ENCODE measurements at places on chromosomes 7 and 10.
A peak's percentile ranks its signal among the peaks of the same experiment; 100 is the strongest.

DNA sequence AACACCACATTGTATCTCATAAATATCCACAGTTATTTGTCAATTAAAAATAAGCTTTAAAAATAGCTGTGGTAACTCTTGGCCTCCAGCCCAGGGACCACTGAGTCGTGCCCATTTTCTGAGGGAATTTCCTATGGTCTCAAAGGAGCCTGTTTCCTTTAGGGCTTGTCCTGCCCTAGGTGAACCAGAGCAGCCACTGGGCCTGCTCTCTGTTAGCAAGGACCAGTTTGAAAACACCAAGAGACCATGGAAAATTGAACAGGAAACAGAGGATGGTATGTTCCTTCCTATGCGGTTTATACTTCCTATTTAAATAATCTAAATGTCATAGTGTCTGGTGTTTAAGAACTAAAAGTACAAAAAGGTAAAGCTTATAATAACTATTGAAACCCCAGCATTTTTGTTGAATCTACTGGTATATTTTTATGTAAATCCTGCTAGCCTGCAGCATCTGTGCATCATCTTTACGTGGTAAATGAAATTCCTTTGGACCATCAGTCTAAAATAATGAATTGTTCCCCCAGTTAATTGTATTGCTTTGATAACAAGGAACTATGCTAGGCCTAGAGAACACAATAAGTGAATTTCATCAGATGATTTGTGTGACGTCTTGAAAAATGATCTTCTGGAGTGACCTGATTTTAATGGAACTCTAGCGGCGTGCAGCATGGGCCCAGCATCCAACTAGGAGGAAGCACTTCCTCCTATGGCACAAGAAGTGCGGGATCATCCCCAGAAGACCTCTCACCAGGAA lies 333.7 kb downstream of the GFRA1 start:
- DNase-seq = no peak

DNA sequence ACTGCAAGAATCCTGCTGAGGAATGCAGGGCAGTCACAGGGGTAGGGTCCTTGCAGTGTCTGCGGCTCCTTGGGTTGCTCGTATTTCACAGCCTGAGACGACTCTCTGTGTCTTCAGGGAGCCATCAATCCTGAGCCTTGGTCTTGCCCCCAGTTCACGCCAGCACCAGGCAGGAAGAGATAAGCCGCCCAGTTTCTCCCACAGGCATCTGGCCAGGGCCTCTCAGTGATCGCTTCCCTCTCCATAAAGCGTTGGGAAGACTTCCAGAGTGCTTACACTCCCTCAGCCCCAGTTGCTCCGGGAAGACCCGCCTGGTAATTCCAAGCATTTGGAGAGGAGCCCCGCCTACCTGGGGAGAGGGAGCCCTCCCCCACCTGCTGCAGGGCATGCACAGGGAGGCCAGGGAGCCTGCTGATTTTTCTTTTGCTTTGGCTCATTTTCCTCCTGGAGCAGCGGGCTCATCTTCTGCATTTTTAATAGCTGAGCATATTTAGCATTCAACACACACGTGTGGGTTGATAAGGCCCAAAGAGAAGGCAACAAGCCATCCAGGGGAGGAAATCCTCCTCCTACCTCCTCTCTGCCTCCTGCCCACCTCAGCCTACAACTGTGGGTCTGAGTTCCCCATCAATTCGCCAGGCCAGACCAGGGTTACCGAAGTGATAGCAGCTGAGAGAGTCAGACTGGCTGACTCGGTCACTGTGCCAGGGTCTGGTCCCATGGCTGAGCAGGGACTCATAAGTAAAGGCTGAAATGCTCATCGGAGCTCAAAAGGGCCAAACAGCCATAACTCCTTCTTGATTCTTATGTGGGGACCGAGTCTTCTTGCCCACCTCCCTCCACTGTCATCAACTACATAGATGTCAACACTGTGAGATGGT lies 74.4 kb upstream of the EFCAB10 start:
- DNase-seq = peak; percentile 91

DNA sequence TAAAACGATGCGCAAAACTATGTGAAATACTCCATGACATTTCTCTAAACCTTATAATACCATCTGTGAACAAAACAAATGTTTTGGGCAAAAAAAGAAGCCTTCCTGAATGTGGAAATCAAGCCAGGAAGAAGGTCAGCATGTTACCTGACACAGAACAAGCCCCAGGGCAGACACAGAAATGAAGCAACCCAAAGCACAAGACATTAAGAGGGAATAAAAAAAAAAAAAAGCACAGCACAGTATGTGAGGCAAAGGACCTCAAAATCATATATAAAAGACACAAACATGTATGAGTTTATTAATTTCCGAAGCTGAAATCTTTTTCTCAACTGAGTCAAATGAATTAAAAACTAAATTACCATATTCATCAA lies 161.8 kb downstream of the SKIDA1 start:
- DNase-seq = no peak

DNA sequence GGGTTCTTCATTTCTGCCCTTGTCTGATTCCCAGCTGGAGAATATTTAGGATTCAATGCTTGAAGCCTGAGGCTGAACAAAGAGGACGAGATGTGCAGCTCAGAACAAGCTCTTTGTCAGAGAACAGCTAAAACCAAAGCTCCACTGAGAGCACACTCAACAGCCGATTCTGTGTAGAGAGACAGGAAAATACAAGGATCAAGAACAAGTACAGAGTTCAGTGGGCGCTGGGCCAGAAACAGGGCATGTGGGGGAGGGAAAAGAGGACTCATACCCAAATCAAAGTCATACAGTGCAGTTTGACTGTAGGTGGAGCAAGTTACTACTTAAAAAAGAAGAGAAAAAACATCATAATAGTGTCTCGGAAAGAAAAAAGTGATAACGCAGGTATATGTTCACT lies at the start of gene AGMO:
TSS of gene AGMO (minus strand) at position 181 of the 400 bp plus-strand sequence.
- DNase-seq = peak; percentile 33

DNA sequence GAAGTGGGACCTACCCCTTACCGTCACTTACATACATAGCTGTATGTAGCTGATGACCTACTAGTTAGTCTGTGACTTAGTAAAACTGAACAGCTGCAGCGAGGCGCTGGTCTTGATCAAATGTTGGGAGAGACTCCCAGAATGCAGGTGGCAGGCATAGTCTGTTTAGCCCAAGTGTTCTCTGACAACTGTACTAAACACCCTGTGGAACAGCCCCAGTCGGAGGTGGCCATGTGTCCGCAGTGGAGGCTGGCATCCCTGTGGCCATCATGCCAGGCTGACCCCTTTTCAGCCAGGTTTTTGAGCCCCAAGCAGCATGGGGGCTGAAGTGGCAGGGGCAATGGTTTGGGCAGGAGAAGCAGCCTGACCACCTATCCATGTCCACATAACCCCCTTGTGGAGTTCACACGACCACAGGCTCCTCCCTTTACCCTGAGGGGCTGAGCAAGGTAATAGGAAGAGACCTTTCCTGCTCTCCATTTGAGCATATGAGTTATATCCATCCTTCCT lies 7.2 kb downstream of the ADCY1 start:
- no peak for DNase-seq

DNA sequence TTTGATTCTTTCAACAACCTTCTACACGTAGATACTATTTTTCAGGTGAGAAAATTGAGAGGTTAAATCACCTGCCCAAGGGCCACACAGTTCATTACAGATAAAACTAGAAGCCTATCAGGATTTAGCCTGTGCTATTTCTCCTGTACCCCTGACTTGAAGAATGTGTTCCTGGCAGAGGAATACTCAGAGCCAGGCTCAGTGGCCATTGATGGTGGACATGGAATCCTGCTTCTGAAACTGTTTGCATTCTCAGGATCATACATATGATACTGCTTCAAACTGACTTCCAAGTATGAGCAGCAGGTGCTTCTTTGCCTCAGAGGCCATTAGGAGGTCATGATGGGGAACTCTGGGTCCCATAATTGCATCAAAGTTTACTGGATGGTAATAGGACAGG lies 348.6 kb downstream of the ADRA2A start:
- no peak for DNase-seq

- no peak for DNase-seq
Measured at GRCh38 chr10:51291961-51292360, 217.7 kb downstream of the PRKG1 start.

DNA sequence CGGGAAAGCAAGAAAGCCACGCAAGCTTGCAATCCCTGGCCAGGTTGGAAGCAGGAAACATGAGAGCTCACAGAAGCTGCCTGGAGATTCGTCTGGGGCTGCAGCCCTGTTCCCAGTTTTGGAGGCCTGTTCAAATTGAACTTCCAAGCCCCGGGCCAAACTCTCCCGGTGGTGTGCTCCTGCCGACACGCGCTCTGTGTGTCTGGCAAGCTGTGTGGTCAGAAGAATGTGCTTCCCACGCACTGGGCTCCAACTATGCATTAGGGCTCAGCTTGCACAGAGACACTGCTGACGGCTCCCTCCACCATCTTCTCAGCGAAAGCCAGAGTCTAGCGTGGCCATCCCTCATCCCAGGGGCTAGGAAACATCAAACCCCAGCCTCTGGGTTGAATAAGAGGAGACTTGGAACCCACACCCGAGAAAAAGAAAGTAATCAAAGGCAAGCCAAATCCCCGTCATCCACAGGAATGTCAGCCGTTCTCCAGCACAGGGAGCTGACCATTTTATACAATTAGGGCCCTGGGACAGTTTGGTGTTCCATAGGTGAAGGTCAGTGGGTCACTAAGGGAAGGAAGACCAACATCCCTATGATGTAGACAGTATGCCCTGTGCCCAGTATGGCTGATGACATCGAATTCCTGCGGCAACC lies 107.2 kb downstream of the FGFR2 start:
- DNase-seq = peak; percentile 1

DNA sequence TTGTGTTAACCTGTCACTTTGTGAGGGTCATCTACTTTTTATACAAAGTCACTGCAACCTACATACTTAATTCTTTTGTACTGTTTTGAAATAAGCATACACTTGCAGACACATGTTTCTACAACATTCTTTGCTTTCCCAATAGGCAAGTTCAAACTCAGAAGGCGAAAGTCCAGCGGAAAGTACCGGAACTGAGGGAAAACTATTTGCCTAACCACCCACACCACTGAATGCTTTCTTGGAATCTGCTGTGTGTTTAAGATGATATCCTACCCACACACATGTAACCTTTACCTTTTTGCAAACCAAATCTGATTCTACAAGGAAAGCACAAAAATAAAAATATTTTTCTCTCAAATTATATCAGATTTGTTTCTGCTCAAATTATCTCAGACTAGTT lies 139.4 kb upstream of the AGR3 start:
- DNase-seq = no peak

GRCh38 chr7:27175626-27176523 lies 1.8 kb upstream of the HOXA10 start:
- no peak for DNase-seq

GRCh38 chr10:81995254-81995653 lies 120.3 kb downstream of the NRG3 start:
- DNase-seq = no peak

GRCh38 chr7:29971566-29972314 lies 17.9 kb downstream of the SCRN1 start:
- peak; percentile 95 for DNase-seq

DNA sequence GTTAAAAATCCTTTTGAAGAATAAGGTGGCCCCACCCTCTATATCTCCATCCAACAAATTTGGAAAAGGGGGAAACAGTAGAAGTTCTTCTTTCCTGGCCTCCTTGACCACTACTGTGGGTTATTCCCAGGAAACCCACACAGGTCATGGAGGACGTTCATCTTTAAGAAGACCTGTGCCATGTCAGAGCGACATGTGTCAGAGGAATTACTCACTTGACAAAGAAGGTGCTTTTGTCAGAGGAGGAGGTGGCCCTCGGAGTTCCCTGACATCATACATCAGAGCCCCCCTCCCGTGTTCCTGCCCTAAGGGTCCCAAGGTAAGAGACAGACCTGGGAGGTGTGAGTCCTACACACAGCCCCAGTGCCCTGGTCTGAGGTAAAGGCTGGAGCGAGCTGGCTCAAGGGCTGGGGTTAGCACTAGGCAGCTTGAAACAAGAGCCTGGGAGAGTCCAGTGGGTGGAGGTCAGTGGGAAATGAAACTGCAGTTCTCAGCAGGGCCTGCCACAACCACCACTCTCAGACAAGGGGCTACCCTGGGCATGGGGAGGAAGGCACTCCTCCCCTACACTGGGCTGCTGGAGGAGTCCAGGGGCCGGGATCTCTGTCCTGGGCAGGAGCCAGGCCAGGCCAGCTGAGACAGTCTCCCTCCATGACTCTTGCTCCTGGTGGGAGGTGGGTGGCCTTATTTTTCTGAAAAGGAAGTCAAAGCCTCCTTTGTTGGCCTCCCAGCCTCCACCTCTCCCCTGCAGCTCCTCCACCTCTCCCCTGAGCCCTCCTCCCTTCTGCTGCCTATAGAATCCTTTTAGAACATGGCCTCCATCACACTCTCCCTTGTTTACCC lies 21.8 kb upstream of the ZMIZ1 start:
- DNase-seq = no peak

- peak; percentile 24 for DNase-seq
Measured at GRCh38 chr7:48251766-48252165, 80.5 kb downstream of the ABCA13 start.

- DNase-seq = peak; percentile 78
Measured at GRCh38 chr7:90771281-90771680, 175.2 kb downstream of the CDK14 start.

DNA sequence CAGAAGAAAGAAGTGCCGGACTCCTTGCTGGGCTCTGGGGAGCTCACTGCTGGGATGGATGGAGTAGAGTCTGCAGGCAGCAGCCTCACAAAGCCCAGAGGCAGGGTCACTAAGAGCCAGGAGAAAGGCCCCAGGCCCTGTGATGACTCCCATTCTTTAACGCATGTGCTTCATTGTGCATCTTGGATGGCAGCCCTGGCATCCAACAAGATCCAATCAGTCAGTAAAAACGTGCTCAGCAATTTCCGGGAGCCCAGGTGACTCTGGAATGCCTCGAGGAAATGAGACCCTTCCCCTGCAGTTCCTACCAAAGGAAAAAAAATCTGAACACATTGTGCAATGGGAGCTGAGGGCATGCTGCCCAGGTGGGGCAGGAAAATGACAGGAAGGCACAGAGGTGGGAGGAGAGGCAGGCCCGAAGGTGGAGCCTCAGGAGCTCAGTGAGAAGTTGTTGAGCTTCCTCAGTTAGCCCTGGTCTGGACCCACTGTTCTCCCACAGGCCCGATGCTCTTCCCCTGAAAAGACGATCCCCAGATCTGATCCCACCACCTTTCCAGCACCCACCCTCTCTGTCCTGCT lies 60.7 kb upstream of the TMEM72 start:
- no peak for DNase-seq

DNA sequence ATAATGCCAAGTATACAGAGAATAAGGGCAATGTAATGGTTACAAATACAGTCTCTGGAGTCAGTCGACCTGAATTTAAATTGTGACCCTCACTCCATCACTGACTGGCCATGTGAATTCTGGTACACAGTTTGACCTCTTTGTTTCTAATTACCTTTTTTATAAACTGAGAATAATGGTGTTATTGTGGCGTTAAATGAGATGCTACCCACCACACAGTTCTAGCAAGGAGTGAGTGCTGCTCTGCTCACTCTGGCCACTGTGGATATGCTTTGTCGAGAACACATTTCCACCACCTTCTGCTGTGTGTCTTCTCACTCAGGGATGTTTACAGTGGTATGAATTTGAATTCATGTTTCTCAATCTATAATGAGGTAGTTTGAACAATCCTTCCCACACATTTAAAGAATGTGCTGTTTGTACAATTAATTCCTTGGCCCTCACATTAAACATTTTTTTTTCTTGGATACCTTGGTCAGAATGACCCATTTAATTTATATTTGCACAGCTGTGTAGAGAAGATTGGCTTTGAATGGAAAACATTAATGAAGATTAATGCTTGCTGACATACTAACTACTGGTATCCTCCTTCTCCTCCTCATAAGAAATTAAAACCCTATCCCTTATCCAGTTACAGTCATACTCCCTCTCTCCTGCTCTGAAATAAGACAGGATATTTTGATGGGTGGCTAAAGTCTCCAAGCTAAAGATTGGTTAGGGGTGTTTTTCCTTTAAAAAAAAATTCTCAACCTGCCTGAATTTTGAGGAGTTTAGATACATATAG lies 42.4 kb downstream of the PLCE1 start:
- no peak for DNase-seq

All from amniotic epithelial cell (primary cell).